ENCODE measurements at places on chromosomes 12 and 14. TPM values are rescaled to one million over a fixed set of nuclear protein-coding genes. Genes with fewer than 3 reads are reported as not detected.

- H3K27me3 ChIP-seq: no peaks in the 10 kb centered on the region
- H3K36me3 ChIP-seq: no peaks in the 10 kb centered on the region
- H3K27ac ChIP-seq: no peak overlapping the region
- H3K4me3 ChIP-seq: no peak overlapping the region
Measured at GRCh38 chr14:52355526-52355925, 41.4 kb downstream of the PTGER2 start.

DNA sequence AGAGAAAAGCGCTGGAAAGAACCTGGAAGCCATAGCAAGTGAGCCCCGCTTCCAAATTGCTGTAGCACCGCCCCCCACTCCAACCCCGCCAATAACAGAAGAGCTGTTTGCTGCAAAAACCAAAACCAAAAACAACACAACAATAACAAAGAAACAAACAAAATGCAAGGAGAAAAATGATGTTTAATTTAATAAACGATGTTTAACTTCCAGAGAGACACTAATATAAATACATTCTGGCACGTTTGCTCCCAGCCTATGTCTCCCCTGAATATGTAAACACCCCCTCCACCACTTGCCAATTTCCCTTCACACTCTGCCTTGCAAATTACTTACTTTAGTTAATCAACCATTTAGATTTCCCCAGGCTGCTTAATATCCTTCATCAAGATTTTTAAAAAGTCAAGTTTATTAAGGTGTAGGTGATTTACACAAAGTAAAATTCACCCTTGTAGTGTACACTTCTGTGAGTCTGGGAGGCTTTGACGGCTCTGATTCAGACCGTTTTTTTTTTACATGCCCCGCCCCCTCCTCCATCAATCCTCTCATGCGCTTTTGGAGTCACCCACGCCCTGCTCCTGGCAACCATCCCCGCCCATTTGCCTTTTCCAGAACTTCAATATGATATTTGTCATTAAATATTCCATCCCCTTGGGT is 482 bp upstream of the IFI27L2 start:
- H3K4me1 ChIP-seq: peaks cover 25% of the 10 kb centered on the region
- DNase-seq: no peak
- peak overlapping the region; percentile 56 for H3K4me3 ChIP-seq

DNA sequence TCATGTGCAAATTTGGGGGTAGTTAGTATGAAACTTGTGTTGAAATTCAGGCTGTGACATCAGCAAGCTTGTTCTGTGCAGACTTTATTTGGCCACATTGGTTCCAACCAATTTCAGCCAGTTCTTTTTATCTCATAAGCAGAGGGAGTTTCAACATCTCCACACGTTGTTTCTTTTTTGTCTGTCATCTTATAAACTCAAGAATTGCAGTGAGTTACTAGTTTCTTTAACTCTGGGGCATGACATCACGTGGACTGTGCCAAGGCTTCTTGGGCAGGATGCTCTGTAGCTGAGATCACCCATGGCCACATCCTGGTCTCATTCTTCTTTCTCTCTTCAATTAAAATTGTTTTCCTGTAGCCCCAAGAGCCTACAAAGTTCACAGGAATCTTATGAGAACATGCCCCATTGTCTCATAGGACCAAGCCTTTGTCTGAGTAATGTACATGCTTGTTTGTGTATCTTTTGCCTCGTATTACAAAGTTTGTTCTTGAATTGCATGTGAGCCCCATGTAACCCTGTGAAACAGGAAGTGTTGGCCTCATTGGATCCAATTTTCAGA is 982.0 kb upstream of the TMEM132C start:
- no peak for DNase-seq
- peaks cover 5% of the 10 kb centered on the region for H3K4me1 ChIP-seq
- no peak overlapping the region for H3K27ac ChIP-seq
- H3K4me3 ChIP-seq: no peak overlapping the region
- H3K27me3 ChIP-seq: no peaks in the 10 kb centered on the region

GRCh38 chr14:75609116-75609515 is 30.7 kb downstream of the FLVCR2 start:
- H3K4me3 ChIP-seq: no peak overlapping the region
- H3K36me3 ChIP-seq: no peaks in the 10 kb centered on the region
- H3K4me1 ChIP-seq: no peaks in the 10 kb centered on the region
- no peak overlapping the region for H3K27ac ChIP-seq

- DNase-seq: peak; percentile 79
- H3K27me3 ChIP-seq: no peaks in the 10 kb centered on the region
- H3K36me3 ChIP-seq: no peaks in the 10 kb centered on the region
- no peak overlapping the region for H3K4me3 ChIP-seq
- H3K27ac ChIP-seq: no peak overlapping the region
Measured at GRCh38 chr14:29724991-29725390, 202.7 kb downstream of the PRKD1 start.

The ACADS gene
- total RNA-seq: 16.5 TPM

The SMCO2 gene
- total RNA-seq: not detected

The WNT1 gene
- not detected for total RNA-seq

The AMN gene
- 1.3 TPM for total RNA-seq
